ENCODE measurements at places on chromosomes 6 and 20.

DNA sequence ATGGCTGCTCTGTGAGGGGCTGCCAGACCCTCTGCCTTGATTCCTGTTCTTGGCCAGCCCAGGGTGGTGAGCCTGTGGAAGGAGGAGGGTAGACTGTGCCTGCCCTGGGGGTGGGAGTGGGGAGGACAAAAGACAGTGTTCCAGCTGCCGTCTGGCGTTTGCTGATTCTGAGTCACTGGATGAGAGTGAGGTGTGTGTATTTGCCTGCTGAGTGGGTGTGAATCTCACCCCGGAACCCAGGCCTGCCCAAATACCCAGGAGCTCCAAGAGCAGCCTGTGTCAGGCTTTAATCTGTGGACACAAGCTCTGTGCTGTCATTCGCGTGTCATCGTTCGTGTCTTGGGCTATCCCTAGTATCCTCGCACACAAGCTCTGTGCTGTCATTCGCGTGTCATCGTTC is 2.6 kb upstream of the LKAAEAR1 start:
- DNase-seq = no peak

DNA sequence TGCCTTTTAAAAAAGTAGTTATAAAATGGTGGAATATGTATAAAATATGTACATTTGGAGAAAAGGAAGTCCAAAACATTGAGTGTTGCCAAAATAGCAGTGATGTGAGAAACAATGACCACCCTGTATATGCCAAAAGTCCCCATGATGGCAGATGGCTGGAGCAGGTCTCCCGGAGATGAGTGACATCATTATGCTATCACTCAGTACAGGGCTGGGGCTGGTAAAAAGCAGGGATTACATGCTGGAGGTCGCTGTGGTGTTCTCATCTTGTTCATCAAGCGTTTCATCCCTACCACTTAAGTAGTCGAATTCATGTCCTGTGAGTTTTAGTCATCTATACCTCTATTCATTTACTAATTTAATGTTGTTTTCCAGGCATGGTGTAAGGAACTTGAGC is 315.3 kb upstream of the SLC35B3 start:
- no peak for DNase-seq

GRCh38 chr6:33018904-33019303 is 9.5 kb upstream of the HLA-DOA start:
- no peak for DNase-seq

GRCh38 chr6:169950558-169950957 is 199.1 kb downstream of the ERMARD start:
- no peak for DNase-seq

GRCh38 chr20:63312690-63313348 is 19.8 kb downstream of the COL20A1 start:
- no peak for DNase-seq

- DNase-seq = no peak
Measured at GRCh38 chr6:132919045-132919860, 104.9 kb downstream of the RPS12 start.

GRCh38 chr6:52399511-52400312 is 20.4 kb upstream of the EFHC1 start:
- no peak for DNase-seq

GRCh38 chr6:148329596-148330381 is 12.8 kb upstream of the SASH1 start:
- no peak for DNase-seq

DNA sequence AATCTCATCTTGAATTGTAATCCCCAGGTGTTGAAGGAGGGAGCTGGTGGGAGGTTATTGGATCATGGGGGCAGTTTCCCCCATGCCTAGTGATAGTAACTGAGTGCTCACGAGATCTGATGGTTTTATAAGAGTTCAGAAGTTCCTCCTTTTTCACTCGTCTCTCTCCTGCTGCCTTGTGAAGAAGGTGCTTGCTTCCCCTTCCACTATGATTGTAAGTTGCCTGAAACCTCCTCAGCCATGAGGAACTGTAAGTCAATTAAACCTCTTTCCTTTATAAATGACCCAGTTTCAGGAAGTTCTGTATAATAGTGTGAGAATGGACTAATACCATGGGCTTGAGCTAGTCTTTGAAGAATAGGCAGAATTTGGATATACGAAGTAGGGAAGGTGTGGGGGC is 113.9 kb downstream of the RIN2 start:
- DNase-seq = no peak

DNA sequence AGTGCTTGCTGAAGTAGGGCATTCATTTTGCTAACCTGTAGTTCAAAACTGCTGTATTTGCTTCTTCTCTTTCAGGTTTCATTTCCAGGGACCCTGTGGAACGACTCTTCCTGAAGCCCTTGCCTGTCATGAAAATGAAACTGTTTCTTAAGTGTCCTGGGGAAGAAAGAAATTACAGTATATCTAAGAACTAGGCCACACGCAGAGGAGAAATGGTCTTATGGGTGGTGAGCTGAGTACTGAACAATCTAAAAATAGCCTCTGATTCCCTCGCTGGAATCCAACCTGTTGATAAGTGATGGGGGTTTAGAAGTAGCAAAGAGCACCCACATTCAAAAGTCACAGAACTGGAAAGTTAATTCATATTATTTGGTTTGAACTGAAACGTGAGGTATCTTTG is 3.4 kb upstream of the NOL7 start:
- no peak for DNase-seq

DNA sequence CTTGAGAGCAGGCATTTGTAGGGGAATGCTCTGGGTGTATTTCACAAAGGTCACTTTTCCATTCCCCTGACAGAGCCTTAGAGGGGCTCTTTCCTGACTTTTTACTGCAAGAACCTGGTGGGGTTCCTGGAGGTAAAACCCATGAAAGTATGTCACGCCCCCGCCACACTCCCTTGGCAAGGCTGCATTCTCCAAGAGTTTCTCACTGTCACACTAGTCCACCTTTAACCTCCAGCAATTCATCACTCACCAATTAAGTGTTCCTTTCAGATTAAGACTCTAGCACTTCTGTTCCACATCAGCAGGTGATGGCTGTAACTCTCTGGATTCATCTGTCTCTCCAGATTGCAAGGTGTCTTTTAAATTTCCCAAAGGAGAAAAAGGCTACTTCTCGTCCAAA is 32.7 kb upstream of the NKX2-4 start:
- DNase-seq = no peak

DNA sequence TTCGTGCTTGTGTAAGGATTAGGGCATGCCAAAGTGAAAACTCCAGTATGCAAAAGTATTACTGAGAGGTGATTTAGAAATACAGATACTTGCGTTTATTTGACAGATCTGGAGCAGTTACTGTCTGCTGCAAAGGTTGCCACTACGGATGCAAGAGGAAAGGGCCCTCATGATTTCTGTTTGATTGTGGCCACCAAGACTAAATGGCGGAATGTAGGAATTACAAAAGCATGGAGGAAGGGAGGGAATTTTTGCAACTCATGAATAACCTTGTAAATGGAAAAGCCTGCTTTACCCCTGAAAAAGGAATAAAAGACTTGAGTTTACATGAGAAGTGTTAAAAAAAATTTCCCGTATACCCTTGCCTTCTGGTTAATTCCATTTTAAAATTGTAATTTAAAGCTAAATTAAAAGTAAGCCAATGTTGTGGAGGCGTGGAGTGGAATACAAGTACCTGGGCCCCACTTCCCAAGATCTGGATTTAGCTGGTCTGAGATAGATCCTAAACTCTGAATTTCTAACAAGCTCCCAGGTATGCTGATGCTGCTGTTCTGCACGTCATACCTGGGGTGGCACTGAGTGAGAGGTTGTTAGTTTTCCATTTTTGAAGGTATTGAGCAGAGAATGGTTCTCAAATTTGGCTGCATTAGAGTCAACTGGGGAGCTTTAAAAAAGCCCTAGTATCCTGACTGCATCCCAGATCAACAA is 56.6 kb upstream of the NKX2-2 start:
- no peak for DNase-seq

- no peak for DNase-seq
Measured at GRCh38 chr20:53750827-53751619, 157.4 kb upstream of the ZNF217 start.

GRCh38 chr6:50093116-50093937 is 43.6 kb upstream of the DEFB112 start:
- DNase-seq = no peak

DNA sequence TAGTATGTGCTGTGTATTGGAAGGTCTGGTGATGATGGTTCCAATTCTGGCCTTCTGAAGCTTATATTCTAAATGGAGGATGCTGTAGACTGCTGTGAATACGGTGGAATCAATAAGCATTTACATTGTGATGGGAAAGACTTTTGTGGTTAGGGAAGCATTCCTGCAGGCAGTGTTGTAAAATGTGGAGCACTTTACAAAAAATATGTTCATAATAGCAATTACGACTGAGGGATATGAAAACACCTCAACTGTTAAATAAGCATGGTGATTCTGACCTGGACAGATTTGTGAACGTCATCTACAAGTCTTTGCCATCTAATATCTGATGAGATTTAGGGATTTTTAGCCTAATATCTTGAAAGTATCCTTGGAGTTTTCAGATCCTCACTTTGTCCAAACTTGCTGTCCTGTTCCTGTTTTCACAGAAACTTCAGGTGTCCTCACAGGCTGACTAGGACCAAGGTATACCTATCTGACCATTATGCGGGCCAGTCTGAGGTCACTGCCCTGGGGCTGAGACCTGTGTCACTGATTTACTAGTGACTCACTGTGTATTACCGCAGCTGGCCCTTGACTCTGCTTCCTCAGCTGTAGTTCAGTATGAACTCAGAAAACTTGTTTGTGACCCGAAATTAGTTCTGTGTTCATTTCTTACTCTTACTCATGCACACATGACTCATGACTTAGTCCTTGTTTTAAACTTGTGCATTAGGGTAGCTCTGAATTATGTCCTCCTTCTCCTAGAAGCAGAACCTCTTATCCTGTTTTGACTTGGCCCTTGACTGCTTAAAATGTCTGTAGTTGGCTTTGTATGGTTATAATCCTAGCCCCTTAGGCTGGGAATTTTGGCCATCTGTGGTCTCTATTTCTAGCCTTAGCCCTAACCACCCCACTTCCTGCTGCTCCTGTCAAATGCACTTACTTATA is 343.0 kb downstream of the CDKAL1 start:
- no peak for DNase-seq

All from 8988T (cell line).